ENCODE measurements at places on chromosomes 1 and 21.

GRCh38 chr1:229141689-229142377, 129.1 kb upstream of the RAB4A start:
- DNase-seq, result no peak

- DNase-seq, result peak; percentile 23
These were observed 481.0 kb downstream of the OMA1 start for GRCh38 chr1:58065520-58065919.

DNA sequence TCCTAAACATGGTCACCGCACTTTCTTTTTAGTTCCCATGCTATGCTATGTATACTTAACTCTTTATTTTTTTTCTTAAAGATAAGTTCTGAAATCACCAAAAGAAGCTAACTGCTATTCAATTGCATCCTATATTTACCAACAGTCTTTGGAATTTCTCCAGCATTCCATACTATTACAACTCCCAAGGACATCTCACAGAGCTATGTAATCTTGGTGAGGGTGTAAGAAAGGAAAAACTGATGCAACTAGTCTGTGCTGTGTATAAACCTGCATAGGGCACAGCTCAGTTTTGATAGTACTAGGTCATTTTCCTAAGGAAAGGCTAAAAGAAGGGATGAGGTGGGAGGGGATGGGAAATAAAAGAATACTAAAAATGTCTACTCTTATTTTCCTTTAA, 78.0 kb downstream of the PTPN14 start:
- DNase-seq, result no peak

DNA sequence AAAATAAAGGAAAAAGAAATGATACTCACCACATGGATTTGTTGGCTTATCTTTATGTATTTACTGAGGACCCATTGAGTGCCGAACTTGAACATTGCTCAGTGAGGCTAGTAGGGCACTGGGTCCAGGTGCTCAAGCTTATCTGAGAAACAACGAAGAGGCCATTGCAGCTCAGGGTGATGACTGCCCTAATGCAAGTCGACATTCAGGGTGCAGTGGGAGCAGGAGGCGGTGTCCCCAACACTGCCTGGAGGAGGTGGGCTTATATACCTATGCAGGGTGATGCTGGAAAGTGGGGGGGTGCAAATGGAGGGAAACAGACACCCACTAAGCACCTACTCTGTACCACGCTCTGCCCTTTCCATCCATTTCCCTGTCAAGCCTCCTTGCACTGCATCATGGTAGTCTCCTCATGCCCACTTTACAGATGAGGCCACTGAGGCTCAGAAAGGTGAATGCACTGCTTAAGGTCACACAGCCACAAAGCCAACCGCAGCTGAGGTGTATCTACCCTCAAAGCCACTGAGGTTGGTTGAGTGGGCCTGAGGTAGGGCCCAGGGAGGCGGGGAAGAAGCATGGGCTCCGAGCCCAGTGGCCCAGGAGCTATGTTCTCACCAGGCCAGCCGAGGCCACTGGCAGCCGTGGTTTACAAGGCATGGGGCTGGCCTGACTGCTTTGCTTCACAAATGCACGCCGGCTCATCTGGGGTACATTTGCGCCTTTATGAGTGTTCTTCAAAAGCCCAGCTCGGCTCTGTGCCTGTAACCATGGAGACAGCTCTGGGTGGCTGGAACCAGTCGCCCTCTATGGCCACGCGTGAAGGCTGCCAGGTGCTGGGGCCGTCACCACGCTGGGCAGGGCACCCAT, 103.8 kb downstream of the EPHB2 start:
- no peak for DNase-seq

GRCh38 chr1:212794561-212795014, 2.9 kb downstream of the TATDN3 start:
- DNase-seq, result no peak

DNA sequence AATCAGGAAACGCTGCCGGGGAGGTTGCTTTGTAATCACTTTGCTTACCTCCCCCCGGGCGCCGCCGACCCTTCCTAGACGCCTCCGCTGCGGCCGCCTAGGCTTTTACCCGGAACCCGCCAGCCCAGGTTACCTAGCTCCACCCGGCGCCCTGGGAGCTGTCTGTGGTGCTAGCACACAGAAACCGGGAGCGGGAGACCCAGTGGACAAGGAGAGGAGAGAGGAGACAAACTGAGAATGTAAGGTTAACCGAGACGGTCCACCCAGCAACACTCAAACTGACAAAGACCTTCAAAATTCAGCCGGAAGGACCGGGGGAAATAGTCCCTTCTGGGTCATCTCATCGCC, 9.8 kb downstream of the BARHL2 start:
- DNase-seq, result no peak

DNA sequence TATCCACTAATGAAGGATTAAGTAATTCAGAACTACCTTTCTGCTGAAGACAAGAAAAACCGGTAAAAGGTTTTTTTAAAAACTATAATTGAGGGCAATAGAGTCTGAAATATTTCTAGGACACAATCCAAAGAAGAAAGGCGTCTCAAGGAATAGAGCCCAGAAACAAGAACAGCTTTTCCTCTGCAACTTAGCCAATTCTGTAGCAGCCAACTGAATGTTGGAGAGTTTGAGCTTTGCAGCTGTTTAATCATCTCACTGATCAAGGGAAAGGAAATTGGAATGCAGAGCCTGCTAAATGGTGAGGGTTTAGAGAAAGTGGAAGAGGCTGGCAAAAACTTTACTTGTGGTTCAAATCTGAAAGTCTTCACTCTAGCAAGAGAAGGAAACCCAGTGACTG, 818.9 kb downstream of the KCNT2 start:
- no peak for DNase-seq

DNA sequence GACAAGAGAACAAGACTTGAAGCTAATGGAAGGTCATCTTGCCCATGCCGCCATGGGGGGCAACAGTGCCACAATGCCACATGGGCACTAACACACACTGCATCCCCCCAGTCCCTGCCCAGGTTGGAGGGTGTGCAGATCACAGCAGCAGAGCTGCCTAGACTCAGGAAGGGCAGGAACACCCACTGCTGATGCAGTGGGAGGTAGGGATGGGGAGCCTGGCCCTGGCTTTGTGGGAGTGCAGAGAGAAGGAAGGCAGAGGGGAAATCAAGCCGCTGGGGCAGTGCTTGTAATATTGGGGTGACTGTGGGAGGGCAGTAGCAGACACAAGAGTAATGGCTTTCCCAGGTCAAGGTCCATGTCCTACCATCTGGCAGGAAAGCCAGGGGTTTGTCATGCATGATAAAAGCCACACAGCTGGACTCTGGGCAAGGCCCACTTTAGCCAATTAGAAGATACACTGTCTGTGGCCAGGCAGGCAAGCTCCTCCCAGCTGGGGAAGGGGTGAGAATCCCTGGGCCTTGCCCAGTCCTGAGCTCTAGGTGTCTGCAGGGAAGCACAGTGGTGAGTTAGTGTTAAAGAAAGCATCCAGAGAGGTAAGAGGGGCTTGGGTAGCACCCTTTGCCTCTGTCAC, 25.4 kb upstream of the MEF2D start:
- no peak for DNase-seq

GRCh38 chr1:196387766-196388165, 220.5 kb downstream of the KCNT2 start:
- no peak for DNase-seq

GRCh38 chr1:203619091-203619780, 7.4 kb upstream of the ATP2B4 start:
- no peak for DNase-seq

DNA sequence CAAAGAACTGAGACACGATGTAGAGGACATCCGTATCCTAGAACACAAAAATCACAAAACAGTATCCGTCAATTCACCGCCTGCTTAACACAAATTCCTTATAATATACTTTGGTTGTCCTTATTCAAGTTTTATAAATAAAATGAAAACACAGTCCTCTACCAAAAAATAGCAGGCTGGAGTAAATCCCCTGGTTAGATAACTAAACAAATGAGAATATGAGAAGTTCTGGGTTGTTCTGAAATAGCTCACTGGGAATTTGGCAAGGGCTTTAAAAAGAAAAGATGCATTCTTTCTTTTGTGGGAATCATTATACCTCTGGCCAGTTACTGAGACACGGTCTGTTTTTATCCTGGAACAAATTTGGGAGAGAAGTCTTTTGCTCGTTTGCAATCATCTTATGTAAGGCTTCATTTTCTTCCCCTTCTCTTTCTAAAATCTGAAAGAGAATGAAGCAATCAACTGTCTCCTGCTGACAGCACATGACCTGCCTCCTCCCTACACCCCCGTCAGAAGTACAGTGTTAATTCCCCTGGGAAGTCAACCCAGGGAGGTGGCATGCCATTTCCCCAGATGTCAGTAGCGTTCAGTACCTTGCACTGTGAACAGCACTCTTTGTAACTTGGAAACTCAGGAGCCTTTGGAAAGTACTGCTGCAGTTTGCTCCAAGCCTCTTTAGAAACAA, 37.1 kb upstream of the RAP1GAP start:
- peak; percentile 42 for DNase-seq

- no peak for DNase-seq
These were observed 15.5 kb downstream of the GABPB2 start for GRCh38 chr1:151085953-151086559.

DNA sequence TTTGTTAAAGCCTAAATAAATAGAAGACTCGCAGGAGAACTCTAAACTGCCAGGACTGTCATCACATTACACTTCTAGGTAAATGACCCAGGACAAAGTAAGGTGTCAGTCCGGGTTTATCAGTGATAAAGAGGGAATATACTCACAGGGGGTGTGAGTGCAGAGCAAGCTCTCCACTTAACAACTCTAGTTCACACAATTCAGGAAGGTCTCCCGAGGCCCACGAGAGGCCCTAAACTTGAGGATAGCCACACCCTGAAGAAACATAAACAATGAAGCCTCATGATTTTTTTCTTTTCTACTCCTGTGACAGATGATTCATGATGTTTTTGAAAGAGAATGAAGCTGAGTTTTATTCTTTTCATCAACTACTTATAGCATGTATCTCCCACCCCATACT, 65.6 kb upstream of the EXO1 start:
- DNase-seq, result no peak

- DNase-seq, result no peak
These were observed 472.0 kb downstream of the SMYD3 start for GRCh38 chr1:246035060-246035541.

DNA sequence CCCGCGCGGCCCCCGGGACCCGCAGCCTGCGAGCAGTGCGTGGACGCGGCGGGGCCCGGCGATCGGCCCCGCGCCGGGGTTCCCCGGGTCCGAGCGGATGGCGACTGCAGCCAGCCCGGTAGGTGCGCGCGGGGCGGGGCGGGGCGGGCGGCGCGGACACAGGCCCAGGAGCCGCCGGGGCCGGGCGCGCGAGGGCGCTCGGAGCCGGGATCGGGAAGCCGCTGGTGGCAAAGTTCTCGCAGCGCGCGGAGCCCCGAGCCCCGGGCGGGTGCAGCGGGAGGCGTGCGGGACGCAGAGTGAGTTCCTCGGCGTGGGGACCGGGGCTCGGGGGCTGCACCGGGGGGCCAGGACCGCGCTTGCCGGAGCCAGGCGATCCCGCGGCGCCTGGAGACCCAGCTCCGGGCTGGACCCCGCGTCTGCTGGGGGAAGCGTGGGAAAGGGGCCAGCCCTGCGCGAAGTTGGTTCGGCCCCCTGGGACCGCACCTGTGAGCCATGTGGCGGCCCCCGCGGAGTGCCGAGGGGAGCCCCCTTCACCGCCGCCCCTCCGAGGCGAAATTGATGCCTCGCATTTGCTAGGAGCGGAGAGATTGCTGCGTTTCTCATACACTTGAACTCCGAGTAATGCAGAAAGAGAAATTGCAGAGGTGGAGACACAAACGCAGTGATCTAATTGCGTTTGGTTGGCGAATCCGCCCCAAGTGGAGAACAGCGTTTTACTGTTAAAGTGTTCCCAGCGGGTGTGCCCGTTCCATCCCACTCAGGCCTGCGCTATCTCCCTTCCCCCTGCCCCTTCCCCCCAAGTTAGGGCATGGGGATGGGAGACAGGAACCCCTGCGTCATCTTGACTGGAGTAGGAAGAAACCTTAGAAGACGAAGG, 228.9 kb upstream of the TMEM51 start:
- no peak for DNase-seq

GRCh38 chr1:24743404-24744211, 1.6 kb upstream of the CLIC4 start:
- no peak for DNase-seq

GRCh38 chr21:34576041-34576511, 38.8 kb downstream of the RCAN1 start:
- no peak for DNase-seq

DNA sequence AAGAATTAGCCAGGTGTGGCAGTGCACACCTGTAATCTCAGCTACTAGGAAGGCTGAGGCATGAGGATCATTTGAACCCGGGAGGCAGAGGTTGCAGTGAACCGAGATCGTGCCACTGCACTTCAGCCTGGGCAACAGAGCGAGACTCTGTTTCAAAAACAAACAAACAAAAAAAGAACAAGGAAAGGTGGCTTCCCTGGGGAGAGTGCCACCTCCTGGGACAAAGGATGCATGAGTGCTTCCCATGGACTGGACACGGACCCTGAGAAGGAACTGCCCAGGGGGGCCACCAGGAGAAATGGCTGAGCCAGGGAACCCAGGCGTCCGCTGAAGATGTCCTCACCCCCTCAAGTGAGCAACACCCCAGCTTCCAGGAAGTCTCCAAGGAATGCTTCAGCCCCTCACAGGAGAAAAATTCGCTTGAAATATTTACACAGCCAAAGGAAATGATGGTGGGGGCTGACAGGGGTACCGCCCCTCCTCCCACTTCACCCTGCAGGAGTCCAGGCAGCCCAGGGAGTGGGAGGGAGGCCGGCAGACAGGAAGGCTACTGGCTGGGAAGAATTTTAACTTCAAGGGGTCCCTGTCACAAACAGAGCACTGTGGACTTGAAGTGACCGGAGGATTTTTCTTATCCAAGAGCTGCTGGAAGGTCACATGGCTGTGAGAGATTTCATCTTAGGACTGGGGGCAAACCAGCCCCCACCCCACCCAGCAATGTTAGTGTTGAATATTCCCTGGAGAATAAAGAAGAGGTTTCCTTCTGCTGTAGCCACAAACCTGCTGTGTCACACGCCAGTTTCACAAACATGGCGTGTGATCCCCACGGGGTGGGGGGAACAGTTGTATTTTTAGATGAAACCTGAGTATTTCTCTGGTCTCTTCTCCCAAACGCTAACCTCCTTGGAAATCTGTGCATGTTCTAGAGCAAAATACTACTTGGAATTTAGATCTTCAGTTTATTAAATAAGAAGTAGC, 90.8 kb upstream of the SLC25A33 start:
- DNase-seq, result no peak

GRCh38 chr1:113388621-113389358, 1.5 kb upstream of the MAGI3 start:
- DNase-seq, result no peak

- DNase-seq, result no peak
These were observed 3.1 kb upstream of the YRDC start for GRCh38 chr1:37811027-37811655.

DNA sequence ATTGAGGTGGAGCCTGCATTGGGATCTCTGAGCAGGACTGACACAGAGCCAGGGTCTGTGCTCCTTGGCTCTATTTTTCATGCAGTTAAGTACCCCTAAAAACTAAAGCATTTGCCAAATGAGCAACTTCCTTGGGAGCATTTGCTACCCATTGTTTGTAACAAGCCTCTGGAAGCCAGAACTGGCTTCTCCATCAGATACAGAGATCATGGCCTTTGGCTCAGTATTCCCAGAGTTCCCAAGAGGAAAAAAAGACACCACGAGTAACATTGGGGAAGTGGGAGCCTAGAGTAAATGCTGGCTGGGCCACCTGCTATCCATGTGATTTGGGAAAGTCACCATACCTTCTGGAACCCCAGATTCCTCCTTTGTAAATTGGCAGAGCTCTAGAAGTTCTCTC, 44.8 kb downstream of the OPTC start:
- no peak for DNase-seq
